ENCODE measurements at places on chromosomes 6 and 20. TPM values are rescaled to one million over a fixed set of nuclear protein-coding genes. Genes with fewer than 3 reads are reported as not detected.

NKAIN4 gene
- not detected for total RNA-seq

AFG1L gene
- total RNA-seq = 5.7 TPM

MAS1 gene
- total RNA-seq = not detected

ETV7 gene
- total RNA-seq = 0.99 TPM

FAM229B gene
- total RNA-seq = 14.4 TPM
